ENCODE measurements at places on chromosomes 1 and 21. TPM values are rescaled to one million over a fixed set of nuclear protein-coding genes. Genes with fewer than 3 reads are reported as not detected.

Gene BGLAP
- total RNA-seq = 6.5 TPM

Gene ZBTB17
- 58.1 TPM for total RNA-seq

Gene CFHR4
- total RNA-seq = not detected

GRCh38 chr21:33984021-33984481, 68.4 kb upstream of the ATP5PO start:
- no peak for DNase-seq

- DNase-seq = no peak
Measured at GRCh38 chr1:17194133-17194475, 10.8 kb upstream of the PADI1 start.

DNA sequence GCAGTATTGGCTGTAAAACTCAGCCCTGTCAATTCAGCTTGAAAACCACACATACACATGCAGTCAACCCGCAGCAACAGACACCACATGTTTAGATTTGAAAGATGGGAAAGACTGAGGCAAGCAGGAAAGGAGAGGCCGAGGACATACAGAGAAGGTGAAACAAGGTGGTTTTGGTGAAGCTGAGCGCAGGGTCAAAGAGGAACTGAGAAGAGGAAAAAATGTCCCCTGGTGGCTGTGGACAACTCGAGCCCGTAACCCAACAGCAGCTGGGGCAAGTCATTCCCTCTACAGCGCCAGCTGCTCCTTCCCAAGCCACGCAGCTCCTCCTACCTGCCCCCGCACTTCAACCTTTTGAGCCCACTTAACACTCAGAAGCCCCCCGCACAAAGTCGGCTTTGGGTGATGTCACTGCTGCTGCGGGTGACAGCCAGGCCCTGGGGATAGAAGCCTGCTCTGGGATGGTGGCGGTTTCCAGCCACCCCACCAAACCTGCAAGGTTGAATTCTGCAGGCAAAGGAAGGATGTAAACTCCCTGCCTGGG, 63.0 kb downstream of the KCNN3 start:
- no peak for DNase-seq

DNA sequence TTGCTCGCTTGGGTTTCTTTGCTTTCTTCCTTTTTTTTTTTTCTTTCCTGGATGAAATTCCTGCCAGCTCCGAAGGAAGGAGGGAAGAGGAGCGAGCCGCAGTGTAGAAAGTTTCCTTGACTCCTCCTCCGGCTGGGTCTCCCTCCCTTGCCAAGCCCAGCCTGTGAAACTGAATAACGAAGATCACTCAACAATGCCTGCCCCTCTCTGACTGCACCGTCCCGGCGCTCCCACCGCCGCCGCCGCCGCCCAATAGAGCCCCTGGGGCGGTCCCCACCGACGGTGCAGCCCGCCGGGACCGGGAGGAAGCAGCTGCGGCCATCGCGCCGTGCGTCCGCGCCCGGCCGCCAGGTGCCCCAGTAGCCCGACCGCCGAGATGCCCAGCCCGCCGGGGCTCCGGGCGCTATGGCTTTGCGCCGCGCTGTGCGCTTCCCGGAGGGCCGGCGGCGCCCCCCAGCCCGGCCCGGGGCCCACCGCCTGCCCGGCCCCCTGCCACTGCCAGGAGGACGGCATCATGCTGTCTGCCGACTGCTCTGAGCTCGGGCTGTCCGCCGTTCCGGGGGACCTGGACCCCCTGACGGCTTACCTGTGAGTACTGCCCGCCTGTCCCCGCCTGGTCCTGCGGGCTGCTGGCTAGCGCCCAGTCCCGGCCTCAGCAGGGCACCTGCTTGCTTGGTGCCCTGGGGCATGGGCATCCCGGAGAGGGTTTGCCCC, at the start of gene LGR6:
Gene LGR6 (plus strand): TSS at position 186 of the 714 bp plus-strand sequence. CDS start 191 bp downstream, at position 377.
- no peak for DNase-seq

DNA sequence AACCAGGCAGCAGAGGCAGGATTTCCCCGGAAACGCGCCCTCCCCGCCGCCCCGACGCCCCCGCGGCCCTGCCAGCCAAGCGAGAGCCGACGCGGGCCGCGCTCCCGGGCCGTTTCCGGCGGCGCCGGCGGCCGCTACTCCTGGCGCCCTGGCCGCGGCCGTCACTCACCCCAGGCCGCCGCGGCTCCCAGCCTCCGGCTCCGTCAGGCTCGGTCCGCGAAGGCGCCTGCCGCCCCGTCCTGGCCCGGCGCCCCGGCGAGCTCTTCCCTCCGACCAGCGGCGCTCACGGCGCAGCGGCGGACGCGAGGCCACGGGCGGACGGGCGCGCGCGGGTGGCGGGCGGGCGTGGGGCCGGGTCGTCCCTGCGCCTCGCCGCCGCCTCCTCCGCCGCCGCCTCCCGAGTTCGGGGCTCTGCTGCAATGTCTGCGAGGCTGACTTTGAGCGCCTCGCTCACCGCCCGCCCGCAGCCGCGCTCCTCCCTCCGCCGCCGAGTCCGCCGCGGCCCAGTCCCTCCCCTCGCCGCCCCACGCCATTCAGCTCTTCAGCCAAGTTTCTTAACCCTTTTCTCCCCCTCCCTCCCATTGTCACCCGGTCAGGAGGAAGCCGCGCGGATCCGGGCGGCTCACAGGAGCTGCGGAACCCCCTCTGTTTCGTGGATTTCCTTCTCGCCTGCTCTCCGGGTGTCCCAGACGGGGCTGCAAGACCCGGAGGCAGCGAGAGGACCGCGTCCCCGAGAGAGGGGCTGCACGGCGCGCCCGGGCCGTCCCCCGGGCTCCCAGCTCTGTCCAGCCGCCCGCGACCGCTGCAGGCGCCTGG, at the start of gene NRIP1:
Gene NRIP1 (minus strand): TSS at position 425 of the 816 bp plus-strand sequence. CDS start 96,808 bp downstream, outside the sequence.
- DNase-seq = peak; percentile 87

DNA sequence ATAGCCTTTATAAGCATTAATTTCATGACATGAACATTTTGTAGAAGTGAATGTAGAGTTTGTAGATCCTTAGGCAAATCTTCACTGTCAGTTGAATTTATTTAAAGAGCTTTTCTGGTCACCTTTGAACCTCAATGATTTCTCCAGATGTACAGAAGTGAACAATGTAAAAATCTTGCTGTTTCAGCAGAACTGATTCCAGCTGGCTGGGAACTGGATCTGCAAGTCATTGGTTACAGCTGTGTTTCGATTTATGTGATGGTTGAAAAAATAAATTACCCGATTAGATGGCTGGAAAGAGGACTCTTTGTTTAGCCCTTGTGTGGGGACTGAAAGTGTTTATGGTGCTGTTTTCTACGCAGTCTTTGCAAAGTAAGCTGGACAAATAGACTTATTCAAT, 849.8 kb downstream of the USP25 start:
- no peak for DNase-seq

DNA sequence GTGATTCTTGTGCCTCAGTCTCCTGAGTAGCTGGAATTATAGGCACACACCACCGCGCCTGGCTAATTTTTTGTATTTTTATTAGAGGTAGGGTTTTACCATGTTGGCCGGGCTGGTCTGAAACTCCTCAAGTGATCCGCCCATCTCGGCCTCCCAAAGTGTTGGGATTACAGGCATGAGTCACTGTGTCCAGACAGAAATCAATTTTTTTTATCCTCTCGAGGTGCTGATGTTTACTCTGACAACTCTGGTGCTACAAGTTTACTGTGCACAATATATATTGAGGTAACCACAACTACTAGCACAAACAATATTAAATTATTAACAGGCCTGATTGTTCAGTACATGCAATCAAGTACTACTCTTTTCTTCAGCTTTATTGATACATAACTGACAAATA, 39.7 kb downstream of the F13B start:
- no peak for DNase-seq

Gene NPPB
- not detected for total RNA-seq

- no peak for DNase-seq
Measured at GRCh38 chr1:180208264-180208663, 21.8 kb upstream of the LHX4 start.
